ENCODE measurements at places on chromosomes 2 and 18. TPM values are rescaled to one million over a fixed set of nuclear protein-coding genes. Genes with fewer than 3 reads are reported as not detected.
A peak's percentile ranks its signal among the peaks of the same experiment; 100 is the strongest.

DNA sequence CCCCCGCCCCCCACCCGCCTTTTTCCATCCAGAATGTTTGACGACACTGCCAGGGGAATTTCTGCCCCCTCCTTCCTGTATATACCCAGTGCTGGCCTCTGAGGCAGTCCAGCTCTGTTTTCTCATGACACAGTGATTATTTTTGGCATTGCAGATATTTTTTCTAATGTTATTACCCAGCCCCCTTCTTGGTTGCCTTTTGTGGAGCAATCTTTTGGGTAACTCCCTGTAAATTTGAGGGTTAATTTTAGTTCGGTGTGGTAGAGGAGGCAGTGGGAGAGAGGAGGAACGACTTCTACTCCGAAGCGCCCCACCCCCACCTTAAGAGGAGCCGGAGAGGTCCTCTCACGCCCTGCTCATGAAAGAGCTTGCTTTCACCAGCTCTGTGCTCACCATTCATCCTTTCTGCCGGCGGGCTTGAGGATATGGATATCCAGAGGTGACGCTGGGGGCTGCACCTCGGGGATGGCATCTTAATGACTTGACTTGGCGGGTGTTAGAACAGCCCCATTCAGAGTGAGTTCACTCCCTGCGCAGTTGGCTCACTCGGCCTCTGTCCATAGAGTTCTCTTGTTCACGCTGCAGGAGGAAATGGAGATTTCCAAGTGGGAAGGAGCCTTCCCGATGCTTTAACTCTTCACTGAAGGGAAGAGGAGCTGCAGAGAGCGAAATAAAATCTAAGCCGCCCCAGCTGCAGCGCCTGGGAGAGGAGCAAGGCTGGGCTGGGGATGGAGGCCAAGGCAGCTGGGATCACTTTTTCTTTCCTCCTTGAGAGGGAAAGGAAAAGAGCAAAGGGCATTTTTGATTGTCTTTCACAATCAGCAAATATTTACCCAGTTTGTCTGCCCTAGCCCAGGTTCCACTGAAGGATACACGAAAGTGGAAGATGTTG lies 38.4 kb downstream of the EPAS1 start:
- DNase-seq: no peak
- H3K4me3 ChIP-seq: no peak overlapping the region
- H3K27me3 ChIP-seq: no peaks in the 10 kb centered on the region
- no peak overlapping the region for H3K27ac ChIP-seq
- no peaks in the 10 kb centered on the region for H3K36me3 ChIP-seq

NCKAP5 gene
- not detected for total RNA-seq

CDH2 gene
- not detected for total RNA-seq

GRCh38 chr2:203815541-203815898 lies 52.1 kb upstream of the CTLA4 start:
- no peaks in the 10 kb centered on the region for H3K36me3 ChIP-seq
- H3K4me1 ChIP-seq: peaks cover 50% of the 10 kb centered on the region
- no peak for DNase-seq
- H3K27me3 ChIP-seq: no peaks in the 10 kb centered on the region
- no peak overlapping the region for H3K27ac ChIP-seq

DNA sequence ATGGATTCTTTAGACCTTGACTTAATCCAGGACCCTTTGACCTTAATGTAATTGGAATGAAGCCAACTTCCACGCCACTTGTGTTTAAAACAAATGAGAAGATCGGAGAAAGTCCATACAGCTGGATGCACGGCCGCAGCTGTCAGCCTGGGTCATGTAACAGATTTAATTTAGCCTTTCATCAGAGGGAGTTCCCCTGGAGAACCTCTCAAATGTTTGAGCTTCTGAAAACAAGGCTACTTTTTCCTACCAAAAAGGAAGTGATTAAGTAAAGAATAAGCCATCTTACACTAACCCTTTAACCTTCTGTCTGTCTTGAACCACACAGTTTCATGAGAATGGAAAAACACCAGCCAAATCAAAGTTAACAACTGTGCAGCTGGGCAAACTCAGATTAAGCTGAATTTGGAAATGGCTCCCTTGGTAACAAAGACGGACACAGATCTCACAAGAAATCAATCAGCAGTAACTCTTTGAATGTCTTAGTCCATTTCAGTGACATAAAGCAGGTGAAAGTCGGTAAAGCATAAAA lies 103.6 kb downstream of the DOCK10 start:
- peak overlapping the region; percentile 67 for H3K4me3 ChIP-seq
- peaks cover 12% of the 10 kb centered on the region for H3K36me3 ChIP-seq
- peak overlapping the region; percentile 79 for H3K27ac ChIP-seq
- H3K4me1 ChIP-seq: peaks cover 80% of the 10 kb centered on the region
- DNase-seq: peak; percentile 56
- H3K27me3 ChIP-seq: no peaks in the 10 kb centered on the region

GRCh38 chr2:215843579-215843978 lies 169.8 kb downstream of the MREG start:
- H3K27ac ChIP-seq: no peak overlapping the region
- H3K4me1 ChIP-seq: no peaks in the 10 kb centered on the region
- no peak overlapping the region for H3K4me3 ChIP-seq
- H3K27me3 ChIP-seq: peaks cover 1% of the 10 kb centered on the region
- H3K36me3 ChIP-seq: no peaks in the 10 kb centered on the region

DNA sequence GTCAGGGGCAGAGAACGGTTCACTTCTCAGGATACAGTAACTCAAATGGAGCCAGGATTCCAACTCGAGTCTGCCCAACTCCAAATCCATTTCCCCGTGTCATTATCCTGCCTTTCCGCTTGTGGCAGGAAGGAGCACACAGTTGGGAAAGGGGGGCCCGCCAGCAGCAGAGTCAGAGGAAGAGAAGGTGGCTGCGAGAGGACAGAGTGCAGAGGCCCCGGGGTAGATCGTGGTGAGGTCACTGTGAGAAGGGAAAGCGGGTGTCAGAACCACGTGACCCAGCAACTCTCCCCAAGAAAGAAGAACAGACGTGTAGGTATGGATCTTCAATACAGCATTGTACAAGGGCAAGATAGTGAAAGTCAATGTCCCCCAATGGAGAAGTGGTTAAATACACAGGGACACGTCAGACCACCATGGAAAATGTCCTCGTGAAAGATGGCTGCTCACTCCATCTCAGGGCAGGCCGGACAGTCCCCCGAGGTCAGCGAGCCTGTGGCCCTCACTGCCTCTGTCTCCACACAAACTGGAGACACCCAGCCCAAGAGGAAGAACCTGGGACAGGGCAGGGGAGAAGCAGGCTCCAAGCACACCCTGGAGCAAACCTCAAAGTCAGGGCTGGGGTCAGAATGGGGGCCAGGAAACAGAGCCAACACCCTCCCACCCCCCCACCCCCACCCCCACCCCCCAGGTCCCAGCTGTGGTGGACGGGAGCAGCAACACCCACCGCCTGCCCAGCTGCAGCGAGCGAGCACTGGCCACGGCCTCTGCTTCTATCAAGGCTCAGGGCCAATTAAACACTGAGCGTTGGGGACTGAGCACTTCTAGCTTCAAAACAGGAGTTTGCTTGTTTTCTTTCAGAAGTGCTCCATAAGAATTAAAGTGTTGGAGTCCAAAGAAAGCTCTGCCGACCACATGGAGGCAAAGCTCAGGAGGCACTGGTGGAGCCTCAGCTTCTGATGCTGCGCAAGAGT lies 92.7 kb downstream of the EIPR1 start:
- H3K4me1 ChIP-seq: peaks cover 7% of the 10 kb centered on the region
- no peak overlapping the region for H3K4me3 ChIP-seq
- H3K36me3 ChIP-seq: peaks cover 12% of the 10 kb centered on the region

DNA sequence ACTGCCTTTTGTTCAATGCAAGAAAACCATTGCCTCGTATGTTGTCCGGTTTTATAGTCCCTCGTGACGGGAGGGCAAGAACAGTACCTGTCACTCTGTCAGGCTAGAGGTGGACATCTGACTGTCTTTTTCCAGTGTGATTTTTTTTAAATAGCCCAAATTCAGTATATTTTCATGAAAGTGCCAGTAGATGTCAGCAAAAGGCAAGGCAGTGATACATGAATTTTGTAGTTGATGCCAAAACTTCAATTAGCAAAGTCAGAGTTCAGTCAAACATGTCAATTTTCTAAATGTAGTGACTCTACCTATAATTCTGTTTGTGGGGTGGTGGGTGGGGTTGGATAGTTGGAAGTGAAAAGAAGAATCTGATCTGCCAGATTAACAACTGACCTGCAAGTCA lies 296.0 kb upstream of the MC4R start:
- H3K27ac ChIP-seq: no peak overlapping the region
- DNase-seq: no peak
- no peak overlapping the region for H3K4me3 ChIP-seq
- H3K27me3 ChIP-seq: no peaks in the 10 kb centered on the region

DNA sequence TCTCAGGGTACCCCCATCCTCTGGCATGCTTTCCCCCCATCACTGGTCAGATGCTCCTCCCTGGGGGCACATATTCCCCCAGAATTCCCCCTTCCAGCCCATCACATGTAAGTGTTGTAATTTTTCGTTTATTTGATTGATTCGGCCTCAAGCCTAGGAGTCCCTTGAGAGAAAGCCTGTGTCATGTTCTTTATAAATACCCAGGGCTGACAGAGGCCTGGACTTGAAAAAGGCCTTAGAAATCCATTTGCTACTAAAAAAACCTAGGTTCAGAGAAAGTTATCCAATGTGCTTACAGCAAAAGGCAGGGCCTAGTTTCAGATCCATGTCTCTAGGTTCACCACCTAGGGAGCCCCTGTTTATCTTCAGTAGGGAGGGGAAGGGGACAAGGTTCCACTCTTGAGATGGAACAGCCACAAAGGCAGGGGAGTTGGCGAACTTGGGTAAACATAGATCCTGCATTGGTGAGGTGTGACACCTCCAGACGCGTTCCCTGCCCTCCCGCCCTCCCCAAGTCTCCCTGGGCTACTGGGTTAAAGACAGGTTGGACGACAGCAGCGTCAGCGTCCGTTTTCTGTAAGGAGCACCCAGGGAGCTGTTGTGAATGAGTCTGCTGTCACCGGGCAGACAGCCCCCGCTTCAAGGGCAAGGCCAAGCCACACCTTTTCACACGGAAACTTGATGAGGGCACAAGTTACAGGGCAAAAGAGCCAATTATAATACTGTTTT lies 147.8 kb downstream of the EN1 start:
- H3K4me1 ChIP-seq: no peaks in the 10 kb centered on the region
- no peaks in the 10 kb centered on the region for H3K36me3 ChIP-seq

SLC9A2 gene
- not detected for total RNA-seq

DNA sequence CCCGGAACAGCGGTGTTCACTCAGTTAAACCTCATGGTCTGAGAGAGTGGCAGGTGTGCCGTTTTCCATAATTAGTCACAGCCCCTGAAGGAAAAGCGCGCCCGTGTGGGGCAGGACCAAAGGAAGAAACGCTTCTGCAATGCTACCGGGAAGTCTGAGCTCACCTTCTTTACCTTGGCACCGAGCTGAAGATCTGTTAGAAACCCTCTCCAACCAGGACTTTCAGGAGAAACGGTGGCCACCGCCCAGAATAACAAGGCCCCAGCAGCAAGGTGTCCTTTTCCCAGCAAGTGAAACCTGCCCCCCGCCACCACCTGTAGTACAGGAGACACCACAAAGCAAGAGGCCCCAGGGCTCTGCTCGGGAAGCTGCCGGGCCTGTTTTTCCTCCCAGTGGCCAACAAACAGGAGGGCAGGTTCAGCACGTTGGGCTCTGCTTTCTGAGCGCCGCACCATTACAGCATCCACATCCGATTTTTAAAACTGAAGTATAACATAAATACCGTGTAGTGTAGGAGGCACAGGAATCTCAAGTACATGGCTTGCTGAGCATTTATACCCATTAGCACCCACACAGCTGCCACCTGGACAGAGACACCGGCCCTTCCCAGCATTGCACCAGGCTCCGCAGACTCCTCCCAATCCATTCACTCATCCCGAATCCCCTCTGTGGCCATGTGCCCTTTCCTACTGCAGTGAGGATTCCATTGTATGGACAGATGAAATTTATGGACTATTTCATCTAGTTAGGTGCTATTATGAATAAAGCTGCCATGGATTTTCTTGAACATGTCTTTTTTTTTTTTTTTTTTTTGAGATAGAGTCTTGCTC lies 121.8 kb upstream of the RIOK3 start:
- DNase-seq: no peak
- H3K36me3 ChIP-seq: peaks cover 14% of the 10 kb centered on the region
- peaks cover 2% of the 10 kb centered on the region for H3K4me1 ChIP-seq

GRCh38 chr2:150856596-150857281 lies 369.3 kb upstream of the RND3 start:
- DNase-seq: no peak
- no peaks in the 10 kb centered on the region for H3K4me1 ChIP-seq
- H3K27ac ChIP-seq: no peak overlapping the region
- no peaks in the 10 kb centered on the region for H3K36me3 ChIP-seq

IFIH1 gene
- total RNA-seq: 34.2 TPM

DNA sequence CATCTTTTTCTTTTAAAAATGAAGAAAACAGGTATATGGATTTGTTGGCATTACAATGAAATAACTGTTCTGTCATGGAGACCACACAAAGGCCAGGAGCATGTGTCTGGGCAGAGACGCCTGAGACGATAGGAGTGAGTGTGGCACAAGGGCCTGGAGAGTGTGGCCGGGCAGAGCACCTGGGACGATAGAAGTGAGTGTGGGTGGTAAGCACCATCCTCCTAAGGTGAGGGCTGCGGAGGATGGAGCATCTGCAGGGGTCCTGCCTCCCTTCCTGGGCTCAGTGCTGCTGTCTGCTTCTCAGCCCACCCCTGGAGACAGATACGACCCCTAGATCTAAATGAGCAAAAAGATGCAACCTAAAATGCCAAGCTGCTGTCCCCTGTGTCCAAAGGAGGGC lies 184.9 kb downstream of the MYT1L start:
- H3K4me3 ChIP-seq: no peak overlapping the region
- H3K4me1 ChIP-seq: no peaks in the 10 kb centered on the region
- H3K36me3 ChIP-seq: no peaks in the 10 kb centered on the region

DNA sequence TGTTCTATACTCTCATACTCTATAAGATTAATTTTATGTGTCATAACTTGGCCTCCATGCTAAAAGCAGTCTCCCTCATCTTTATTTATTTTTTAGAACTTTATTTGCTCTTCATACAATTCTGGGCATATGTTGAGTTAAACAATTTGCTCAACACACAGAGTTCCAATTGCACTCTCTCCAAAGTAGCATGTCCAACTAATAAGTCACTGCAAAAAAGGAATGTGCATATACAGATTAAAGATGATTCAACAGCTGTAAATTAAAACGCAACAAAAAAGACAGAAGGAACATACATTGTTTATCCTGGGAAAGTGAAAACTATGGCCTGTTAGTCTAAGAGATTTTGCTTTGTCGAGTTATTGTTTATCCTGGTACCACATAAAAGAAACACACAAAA lies 277.7 kb upstream of the ACVR2A start:
- H3K27ac ChIP-seq: no peak overlapping the region
- H3K4me3 ChIP-seq: no peak overlapping the region
- no peaks in the 10 kb centered on the region for H3K27me3 ChIP-seq
- H3K36me3 ChIP-seq: no peaks in the 10 kb centered on the region
- no peaks in the 10 kb centered on the region for H3K4me1 ChIP-seq

- H3K4me1 ChIP-seq: peaks cover 9% of the 10 kb centered on the region
- H3K4me3 ChIP-seq: no peak overlapping the region
- peaks cover 38% of the 10 kb centered on the region for H3K27me3 ChIP-seq
These were observed 3.5 kb downstream of the HAAO start for GRCh38 chr2:42788882-42789281.

DNA sequence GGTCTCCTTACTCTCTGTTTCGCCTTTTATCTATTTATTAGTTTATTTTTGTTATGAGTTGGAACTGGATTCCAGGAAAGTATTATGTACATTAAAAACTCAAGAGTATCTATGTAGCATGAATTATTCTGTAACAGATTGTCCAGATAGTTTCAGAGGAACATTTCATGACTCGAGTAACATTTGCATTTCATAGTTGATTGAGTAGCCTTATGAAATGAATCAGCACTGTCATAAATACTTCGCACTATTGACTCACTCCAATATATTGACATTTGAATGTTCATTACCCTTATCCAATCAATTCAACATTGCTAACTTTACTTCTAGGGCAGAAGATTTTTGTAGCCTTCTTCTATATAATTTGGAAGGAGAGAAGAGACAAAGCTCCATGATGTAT lies 11.3 kb upstream of the VRK2 start:
- H3K4me3 ChIP-seq: no peak overlapping the region
- DNase-seq: no peak
- no peak overlapping the region for H3K27ac ChIP-seq
- H3K27me3 ChIP-seq: no peaks in the 10 kb centered on the region

Measured in activated CD4-positive, alpha-beta memory T cell treated with anti-CD3 and anti-CD28 coated beads for 36 hours (primary cell).